ENCODE measurements at places on chromosomes 7 and 10. TPM values are rescaled to one million over a fixed set of nuclear protein-coding genes. Genes with fewer than 3 reads are reported as not detected.

DNA sequence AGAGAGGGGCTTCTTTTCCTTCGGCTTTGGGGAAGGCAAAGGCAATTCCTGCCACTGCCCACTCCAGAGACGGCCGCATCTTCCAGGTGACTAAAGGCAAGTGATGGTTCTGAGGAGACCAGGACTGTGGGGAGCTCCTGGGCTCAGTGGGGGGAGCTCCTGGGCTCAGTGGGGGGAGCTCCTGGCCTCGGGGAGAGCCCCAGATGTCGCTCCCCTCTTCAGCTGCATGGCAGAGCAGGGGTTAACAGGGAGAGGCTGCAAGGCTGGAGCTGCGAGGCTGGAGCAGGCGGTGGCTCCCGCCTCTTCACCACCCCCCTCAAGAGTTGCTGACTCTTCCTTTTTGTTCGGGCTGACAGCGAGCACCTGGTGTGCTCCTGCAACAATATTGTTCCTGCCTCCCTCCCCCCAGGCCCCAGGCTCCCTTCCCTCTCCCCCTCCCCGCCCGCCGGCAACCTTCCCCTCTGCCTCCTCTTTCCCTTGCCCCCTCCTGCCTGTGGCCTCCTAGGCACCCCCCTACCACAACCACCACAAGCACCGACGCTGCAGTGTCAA, 56.3 kb upstream of the LBX1 start:
- no peak for DNase-seq

SNX10 gene
- 1.4 TPM for total RNA-seq

DNA sequence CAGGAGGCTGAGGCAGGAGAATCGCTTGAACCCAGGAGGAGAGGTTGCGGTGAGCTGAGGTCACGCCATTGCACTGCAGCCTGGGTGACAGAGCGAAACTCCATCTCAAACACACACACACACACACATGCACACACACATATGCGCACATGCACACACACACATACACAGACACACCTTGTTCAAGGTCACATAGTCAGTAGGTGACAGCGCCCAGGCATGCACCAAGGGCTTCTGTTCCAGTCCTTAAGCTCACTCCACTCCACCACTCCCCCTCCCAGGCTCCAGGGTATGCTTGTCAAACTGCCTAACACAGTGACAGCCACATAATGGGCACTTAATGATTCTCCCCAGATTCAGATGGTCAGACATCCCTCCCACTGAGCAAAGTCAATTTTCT, 37.0 kb downstream of the KCNMA1 start:
- DNase-seq = no peak

- DNase-seq = no peak
Measured at GRCh38 chr7:3280946-3281656, 20.0 kb upstream of the SDK1 start.

GRCh38 chr7:20477067-20477466, 138.4 kb upstream of the ABCB5 start:
- DNase-seq = no peak

- DNase-seq = peak; percentile 58
Measured at GRCh38 chr7:135853499-135853898, 104.9 kb upstream of the FAM180A start.

ADCYAP1R1 gene
- total RNA-seq = not detected

GRCh38 chr7:35415411-35415822, 161.5 kb upstream of the TBX20 start:
- no peak for DNase-seq

DNA sequence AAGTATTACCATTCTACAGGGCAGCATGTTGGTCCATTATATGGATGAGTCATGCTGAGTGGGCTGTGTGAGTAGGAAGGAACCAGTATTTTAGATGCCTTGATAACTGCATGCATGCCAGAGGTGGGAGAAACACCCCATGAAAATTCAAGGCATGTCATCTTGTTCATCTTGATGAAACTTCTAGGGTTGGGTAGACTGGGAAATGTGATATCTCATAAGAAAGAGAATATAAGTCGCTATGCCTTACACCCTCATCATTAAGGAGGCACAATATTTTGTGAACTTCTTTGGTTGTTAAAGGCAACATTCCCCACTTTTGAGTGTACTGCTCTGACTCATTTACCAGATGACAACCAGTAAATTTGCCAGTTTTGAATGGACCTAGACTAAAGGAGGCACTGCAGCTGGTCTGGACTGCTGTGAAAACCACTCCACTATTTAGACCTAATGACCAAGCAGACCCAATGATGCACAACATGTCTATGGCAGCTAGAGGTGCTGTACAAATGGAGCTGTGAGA, 48.0 kb downstream of the ZNF365 start:
- peak; percentile 93 for DNase-seq

DNA sequence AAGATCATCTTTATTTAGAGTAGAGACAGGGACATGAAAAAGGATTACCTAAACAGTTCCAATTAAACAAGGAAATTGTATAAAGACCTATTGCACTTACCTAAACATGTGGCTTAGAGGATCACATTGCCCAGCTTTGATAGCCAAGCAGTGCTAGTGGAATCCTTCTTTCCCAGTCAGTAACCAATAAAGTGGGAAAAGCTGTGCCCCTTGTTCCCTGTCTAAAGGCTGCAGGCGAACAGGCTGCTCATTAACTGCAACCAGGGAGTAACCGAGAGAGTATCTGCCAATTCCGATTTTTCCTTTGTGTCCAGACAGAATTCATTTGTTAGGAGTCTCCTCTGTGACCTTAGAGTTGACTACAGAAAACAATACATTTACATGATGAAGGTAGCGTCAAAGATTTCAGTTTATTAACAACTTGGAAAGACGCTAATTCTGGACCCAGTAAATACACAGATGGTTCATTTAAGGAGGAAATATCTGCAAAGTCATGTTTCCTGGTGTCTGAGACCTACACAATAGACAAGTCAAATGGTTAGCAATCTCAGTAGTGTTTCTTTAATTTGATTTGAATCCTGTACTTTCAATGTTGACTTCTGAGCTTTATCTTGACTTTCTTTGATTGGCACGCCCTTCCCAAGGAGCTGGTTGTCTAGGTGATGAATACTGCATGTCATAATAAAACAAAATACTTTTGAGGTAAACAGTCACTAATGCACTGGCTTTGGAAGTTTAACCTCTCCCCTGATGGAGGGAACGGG, 57.3 kb upstream of the MET start:
- DNase-seq = no peak

GRCh38 chr10:133067149-133068105, 20.3 kb upstream of the ADGRA1 start:
- no peak for DNase-seq

EPO gene
- total RNA-seq = not detected

DHX32 gene
- 59.8 TPM for total RNA-seq

TMEM229A gene
- total RNA-seq = not detected

DNA sequence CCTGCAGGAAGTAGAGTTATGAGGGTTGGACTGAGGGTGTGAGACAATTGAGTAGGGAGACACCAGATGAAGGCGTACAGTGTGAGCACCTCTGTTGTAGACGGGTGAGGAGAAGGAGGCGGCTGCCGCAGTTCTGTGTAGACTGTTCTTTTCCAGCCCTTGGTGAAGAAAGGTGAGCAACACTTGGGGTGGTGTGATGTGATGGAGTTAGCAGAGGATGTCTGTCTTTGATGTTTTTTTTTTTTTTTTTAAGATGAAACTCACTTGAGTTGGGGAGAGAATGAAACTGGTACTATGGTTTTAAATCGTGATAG, 42.8 kb upstream of the RNF216 start:
- no peak for DNase-seq

KCP gene
- not detected for total RNA-seq
